ENCODE measurements at places on chromosomes 11 and 22. TPM values are rescaled to one million over a fixed set of nuclear protein-coding genes. Genes with fewer than 3 reads are reported as not detected.

The RHOD gene
- total RNA-seq = 82.6 TPM

The SLC3A2 gene
- 143 TPM for total RNA-seq

The LINC01488 gene
- total RNA-seq = not detected

The LRRC55 gene
- not detected for total RNA-seq

The C11orf21 gene
- not detected for total RNA-seq

GRCh38 chr11:11864803-11865202 is 23.0 kb downstream of the USP47 start:
- H3K27ac ChIP-seq = no peak overlapping the region
- H3K4me3 ChIP-seq = no peak overlapping the region
- H3K4me1 ChIP-seq = no peaks in the 10 kb centered on the region
- no peak for DNase-seq
- H3K36me3 ChIP-seq = no peaks in the 10 kb centered on the region
- H3K27me3 ChIP-seq = no peaks in the 10 kb centered on the region

GRCh38 chr11:33734441-33735270 is 1.6 kb downstream of the CD59 start:
- no peaks in the 10 kb centered on the region for H3K4me1 ChIP-seq
- peak overlapping the region; percentile 95 for H3K4me3 ChIP-seq
- no peaks in the 10 kb centered on the region for H3K27me3 ChIP-seq
- DNase-seq = no peak

DNA sequence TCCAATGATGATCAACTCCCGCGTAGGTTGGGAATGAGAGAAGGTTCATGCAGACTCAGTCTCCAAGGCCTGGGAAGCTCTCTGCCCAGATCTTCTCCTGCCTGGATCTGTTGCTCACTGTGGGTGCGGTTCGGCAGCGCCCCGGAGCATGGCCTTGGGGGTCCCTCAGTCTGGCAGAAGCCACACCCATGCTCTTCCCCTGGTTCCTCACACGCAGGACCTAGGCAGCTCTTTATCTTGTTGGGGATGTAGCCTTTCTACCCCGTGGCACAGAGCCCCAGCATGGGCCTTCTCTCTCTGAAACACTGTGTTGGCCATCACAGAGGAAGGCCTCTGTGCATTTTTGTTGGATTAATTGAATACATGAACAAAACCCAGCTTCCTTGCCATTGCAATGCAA is 1461.6 kb downstream of the BRD1 start:
- DNase-seq = no peak
- H3K4me3 ChIP-seq = no peak overlapping the region
- no peaks in the 10 kb centered on the region for H3K27me3 ChIP-seq
- no peaks in the 10 kb centered on the region for H3K36me3 ChIP-seq
- no peak overlapping the region for H3K27ac ChIP-seq

- no peak overlapping the region for H3K27ac ChIP-seq
- no peaks in the 10 kb centered on the region for H3K4me1 ChIP-seq
- no peaks in the 10 kb centered on the region for H3K36me3 ChIP-seq
- no peaks in the 10 kb centered on the region for H3K27me3 ChIP-seq
Observed at GRCh38 chr22:50260434-50260800, 1.1 kb downstream of the MAPK12 start.

DNA sequence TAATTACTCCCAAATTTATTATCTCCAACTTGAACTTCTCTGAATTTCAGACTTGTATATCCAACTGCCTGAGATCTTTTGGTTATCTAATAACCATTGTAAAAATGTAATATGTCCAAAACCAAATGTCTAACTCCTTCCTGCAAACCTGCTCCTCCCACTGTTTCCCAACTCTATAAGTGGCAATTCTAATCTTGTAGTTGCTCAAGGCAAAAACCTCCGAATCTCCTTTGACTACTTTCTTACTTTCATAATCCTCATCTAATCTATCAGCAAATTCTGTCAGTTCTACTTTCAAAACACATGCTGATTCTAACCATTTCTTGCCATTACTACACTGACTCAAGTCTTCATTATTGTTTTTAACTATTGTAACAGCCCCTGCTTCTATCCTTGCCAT is 55.7 kb downstream of the FAM168A start:
- H3K27me3 ChIP-seq = no peaks in the 10 kb centered on the region
- H3K36me3 ChIP-seq = no peaks in the 10 kb centered on the region
- H3K4me1 ChIP-seq = no peaks in the 10 kb centered on the region
- no peak overlapping the region for H3K4me3 ChIP-seq
- no peak for DNase-seq

DNA sequence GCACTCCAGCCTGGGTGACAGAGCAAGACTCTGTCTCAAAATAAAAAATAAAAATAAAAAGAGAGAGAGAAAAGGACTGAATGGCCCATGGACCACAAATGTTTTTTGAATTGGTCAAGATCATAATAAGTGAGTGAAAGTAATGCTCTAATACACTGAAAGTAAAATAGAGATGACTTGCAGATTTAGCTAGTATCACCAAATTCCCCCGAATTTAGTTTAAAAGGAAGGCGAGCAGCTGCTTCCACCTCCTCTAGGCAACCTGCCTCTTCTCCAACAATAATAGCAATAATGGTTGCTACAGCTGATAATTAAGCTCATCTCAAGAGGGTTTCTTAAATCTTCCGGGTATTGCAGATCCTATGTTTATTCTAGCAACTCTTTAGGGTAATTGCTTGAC is 36.8 kb downstream of the CELF1 start:
- no peaks in the 10 kb centered on the region for H3K36me3 ChIP-seq
- H3K4me1 ChIP-seq = peaks cover 4% of the 10 kb centered on the region
- DNase-seq = no peak
- no peak overlapping the region for H3K27ac ChIP-seq
- H3K4me3 ChIP-seq = no peak overlapping the region
